ENCODE measurements at places on chromosomes 2 and 18.
A peak's percentile ranks its signal among the peaks of the same experiment; 100 is the strongest.

GRCh38 chr2:238418196-238418998, 8.3 kb upstream of the ASB1 start:
- no peak for DNase-seq

DNA sequence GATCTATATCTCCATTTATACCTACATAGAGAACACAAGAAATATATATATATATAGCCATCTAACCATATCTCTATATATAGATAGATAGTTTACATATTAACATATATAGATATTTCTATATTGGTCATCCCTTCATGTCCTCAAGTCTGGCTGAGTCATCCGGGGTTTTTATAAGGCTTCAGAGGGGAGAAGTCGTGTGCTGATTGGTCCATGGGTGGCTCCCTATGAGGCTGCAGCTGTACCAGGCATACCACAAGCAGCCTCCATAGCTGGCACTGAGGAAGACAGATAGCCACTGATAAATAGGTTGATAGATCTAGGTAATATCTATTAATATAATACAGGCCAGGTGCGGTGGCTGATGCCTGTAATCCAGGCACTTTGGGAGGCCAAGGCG, 618.3 kb upstream of the SETBP1 start:
- DNase-seq = no peak

- no peak for DNase-seq
These were observed 360.6 kb upstream of the HNRNPA3 start for GRCh38 chr2:176851889-176852483.

GRCh38 chr2:236554629-236555282, 14.9 kb upstream of the ACKR3 start:
- DNase-seq = no peak

GRCh38 chr2:165874445-165875039, 79.0 kb downstream of the TTC21B start:
- peak; percentile 94 for DNase-seq

DNA sequence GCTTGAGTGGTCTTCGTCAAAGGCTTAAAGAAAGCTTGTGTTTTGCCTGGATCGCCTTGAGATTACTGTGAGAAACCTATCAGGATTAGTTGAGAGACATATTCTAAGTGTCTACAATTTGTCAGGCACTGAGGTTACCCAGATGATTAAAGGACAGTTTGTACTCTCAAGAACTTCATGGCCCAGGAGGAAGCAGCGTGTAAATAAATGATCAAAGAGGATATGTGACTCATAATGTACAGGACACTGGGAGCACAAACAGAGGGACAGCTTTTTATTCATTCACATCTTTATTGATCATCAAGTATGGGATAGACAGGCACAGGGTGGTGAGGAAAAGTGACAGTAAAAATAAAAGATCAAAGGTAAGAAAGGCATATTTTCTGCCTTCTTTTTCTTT, 152.6 kb upstream of the FSHR start:
- no peak for DNase-seq

Data from Karpas-422 (cell line).